Frontal cortex (tissue), 4 donors: ENCODE measurements at places on chromosomes 4 and X. TPM values are rescaled to one million over a fixed set of nuclear protein-coding genes. Genes with fewer than 3 reads are reported as not detected.
A peak's percentile ranks its signal among the peaks of the same experiment; 100 is the strongest.

DNA sequence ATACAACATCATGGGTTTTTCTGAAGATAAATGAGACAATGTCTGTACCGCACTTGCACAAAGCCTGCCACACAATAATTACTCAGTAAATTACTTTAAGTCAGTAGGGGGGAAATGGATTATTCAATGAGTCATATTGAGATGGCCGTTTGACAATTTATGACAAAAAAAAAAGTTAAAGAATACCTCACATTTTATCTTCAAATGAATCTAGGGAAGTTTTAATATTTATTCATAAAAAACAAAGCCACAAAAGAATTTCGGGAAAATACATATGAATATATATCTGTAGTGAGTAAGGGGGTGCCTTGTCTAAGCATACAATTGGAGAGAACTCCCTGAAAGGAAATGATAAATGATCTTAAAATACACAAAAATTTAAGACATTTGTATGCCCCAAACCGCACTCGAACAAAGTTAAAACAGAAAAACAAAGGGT, 197.0 kb upstream of the SLC7A11 start:
- no peak for DNase-seq

GRCh38 chr4:71050809-71051208, 57.4 kb downstream of the DCK start:
- DNase-seq, result no peak

- peak; percentile 1 for DNase-seq
These were observed 133.7 kb upstream of the CPXCR1 start for GRCh38 chrX:88613338-88613737.

The RS1 gene
- total RNA-seq, result not detected

- no peak for DNase-seq
These were observed 351.6 kb downstream of the NLGN4X start for GRCh38 chrX:5876984-5877596.

- no peak for DNase-seq
These were observed 215.5 kb downstream of the SLC39A8 start for GRCh38 chr4:102129810-102130209.

The TCEAL6 gene
- 9.4 TPM for total RNA-seq

DNA sequence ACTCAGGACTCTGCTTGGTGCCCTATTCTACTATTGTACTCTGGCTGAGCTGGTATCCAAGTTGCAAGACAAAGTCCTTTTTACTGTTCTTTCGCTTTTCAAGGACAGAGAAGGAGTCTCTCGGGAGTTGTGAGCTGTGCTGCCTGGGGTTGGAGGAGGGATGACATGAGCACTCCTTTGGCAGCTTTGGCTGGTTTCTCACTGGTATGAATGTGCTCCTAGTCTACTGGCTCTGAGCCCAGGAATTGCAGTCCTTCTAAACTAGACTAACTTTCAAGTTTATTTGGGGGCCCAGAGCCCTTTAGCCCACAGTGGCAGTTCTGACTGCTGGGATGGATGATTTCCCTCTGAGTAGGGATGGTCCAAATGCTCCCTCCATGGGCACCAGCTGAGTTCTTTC, 997.1 kb downstream of the RAB28 start:
- no peak for DNase-seq

The ZNF711 gene
- 102 TPM for total RNA-seq

DNA sequence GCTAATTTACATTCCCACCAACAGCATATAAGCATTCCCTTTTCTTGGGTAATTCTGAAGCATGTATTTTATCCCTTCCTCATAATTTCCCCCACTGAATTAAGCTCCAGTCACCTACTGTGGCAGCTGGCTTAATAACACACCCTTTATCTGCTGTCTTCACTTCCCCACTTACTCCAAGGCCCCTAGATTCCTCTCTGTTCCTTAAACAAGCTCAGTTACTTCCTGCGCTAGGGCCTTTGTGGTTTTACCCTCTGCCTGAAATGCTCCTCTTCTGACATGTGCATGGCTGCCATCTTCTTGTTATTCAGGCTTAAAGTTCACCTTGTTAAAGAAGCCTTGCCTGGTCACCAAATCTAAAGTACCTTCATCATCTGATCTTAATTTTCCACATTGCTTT, 47.2 kb upstream of the RPS6KA3 start:
- DNase-seq, result no peak

- no peak for DNase-seq
These were observed 130.5 kb downstream of the TENT5D start for GRCh38 chrX:80550722-80551121.

DNA sequence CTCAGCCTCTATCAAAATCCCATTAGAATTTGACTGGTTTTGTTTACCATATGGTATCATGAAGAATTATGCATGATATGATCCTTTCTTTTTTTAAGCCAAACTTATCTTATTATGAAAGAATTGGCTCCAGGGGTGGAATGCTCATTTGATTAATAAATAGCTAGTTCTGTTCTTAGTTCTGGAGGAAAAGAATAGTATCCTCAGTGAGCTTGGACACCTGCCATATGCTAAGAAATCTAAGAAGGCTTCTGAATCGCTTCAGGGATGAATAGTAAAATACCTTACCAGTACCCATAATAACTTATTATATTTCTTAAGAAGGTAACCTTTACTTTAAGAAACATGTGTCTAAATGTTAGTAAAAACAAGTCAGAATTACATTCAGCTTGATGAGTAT, 803.6 kb downstream of the ADGRL3 start:
- no peak for DNase-seq

GRCh38 chr4:10028910-10029309, 7.6 kb upstream of the SLC2A9 start:
- DNase-seq, result no peak

The WDFY3 gene
- total RNA-seq, result 119 TPM

- no peak for DNase-seq
These were observed 251.9 kb downstream of the PAPSS1 start for GRCh38 chr4:107468156-107468555.
